ENCODE measurements at places on chromosomes 1 and 21.

GRCh38 chr1:220917101-220917500, 37.9 kb downstream of the HLX start:
- DNase-seq: no peak

GRCh38 chr1:93827128-93827527, 51.9 kb downstream of the DNTTIP2 start:
- no peak for DNase-seq

DNA sequence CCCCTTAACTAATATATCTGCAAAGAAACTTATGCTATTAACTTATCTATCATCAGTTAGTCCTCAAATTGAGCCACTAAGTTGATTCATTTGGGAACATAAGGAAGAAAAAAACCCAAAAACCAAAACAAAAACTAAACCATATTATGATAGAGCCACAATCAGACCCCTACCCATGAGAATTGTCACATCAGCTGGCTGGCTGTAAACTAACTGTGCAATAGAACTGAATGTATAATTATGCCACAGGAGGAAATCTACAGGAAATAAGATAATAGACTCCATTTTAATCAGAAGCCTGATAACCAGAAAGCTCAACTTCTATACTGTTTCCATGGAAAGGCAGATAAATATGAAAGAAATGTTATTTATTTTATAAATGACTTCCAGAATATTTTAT, 110.0 kb downstream of the RGL1 start:
- DNase-seq: no peak

DNA sequence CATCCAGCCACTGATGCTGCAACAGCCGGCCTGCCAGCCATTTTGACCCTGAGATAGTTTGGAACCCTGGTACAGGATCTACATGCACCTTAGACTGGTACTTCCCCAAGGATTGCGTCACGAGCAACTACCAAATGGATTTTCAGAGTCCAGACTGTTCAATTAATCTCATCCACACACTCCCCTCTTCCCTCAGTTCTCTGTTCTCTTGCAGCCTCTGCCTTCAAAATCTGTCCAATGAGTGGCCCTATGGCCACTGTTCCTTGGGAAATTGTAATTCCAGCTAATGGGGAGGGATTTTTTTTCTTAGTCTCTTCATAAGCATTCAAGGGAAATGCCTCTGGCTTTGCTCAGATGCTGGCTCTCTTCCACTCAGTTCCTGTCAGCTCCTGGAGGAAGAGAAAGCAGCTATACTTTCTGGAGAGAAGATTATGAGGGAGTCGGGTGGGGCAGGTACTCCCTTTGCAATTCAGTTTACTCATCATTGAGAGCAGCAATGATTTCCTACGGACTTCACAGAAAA, 19.8 kb upstream of the UAP1 start:
- no peak for DNase-seq

GRCh38 chr1:4212796-4213195, 312.7 kb upstream of the C1orf174 start:
- no peak for DNase-seq

DNA sequence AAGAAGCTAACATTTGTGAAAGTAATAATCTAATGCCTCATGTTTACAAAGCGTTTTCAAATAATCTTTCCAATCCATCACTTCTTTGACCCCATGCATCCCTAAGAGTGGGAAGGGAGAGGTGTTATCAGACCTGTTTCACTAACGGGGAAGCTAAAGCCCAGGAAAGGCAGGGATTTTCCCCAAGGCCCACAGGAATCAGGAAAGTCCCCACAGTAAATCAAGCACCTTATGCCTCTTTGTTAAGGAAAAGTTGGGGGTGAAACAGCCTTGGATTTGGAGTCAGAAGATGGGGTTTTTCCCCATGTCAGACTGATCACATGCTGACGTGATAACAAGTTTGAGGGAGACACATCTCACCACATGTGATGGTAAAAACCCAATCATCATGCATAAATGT, 20.0 kb upstream of the ANGPTL7 start:
- no peak for DNase-seq

DNA sequence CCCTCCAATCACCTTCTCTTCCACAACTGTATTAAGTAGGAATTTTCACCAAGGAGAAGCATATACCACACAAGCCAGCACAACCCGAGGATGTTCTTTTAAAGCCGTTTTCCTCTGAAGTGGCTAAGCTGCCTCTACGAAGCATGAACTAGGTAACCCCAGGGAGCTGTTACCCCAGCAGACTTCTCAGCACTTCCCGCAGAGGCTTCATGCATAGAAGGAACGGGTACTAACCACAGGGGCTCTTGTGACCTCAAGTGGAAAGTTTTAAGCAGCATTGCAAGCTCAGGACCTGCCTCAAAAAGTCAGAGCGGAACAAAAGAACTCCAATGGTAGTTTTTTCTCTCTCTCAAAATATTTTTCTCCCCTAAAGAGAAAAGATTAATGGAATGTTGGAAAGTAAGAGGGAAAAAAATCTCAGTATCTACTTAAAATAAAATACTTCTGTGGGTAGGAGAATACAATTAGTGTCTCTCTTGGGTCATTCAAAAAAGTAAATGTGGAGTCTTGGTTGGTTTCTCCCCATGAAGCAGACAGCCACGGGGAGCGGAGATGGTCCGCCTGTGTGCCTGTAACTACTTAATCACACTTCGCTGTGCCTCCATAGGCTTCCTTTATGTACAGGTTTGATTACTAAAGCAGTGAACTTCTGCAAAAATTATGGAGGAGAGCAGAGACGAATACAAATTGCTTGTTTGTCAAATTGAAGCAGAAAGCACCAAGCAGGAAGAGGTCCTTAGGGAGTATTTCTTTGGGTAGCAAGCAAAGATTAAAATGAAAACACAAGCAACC, 40.9 kb downstream of the STX6 start:
- DNase-seq: peak; percentile 13

DNA sequence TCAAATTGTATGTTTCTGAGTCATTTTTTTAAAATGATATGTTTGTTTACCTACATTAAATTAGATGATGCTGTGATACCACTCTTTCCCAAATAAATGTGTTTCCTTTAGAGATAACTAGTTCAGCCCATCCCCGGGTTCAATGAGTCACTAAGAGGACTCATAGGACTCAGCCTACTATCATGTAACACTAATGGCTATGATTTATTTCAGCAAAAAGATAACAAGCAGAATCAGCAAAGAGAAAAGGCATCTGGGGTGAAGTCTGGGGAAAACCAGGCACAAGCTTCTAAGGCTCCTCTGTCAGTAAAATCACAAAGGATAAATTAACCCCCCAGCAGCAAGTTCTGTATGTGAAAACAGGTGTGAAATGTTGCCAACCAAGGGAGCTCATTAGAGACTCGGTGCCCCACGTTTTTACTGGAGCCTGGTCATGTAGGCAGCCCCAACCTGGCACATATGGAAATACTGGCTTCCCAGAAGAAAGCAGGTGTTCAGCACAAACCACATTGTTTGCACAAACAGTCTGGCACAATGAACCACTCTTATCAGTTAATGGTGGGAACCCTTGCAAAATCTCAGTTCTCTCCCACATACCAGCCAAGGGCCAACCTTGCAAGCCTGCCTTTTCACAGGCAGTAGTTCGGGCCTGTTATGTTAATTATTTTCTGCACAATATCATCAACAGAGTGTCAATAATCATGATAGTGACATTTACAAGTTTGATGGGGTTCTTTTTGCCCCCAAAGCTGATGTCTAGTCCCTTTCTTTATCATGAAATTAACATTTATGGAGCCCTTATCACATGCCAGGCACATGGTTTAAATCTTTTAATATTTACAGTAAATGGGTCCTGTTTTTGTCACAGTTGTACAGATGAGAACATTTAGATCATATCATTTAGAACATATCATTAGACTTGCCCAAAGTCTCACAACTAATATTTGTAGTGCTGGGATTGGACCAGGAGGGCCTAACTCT, 23.1 kb upstream of the CNN3 start:
- DNase-seq: peak; percentile 83

DNA sequence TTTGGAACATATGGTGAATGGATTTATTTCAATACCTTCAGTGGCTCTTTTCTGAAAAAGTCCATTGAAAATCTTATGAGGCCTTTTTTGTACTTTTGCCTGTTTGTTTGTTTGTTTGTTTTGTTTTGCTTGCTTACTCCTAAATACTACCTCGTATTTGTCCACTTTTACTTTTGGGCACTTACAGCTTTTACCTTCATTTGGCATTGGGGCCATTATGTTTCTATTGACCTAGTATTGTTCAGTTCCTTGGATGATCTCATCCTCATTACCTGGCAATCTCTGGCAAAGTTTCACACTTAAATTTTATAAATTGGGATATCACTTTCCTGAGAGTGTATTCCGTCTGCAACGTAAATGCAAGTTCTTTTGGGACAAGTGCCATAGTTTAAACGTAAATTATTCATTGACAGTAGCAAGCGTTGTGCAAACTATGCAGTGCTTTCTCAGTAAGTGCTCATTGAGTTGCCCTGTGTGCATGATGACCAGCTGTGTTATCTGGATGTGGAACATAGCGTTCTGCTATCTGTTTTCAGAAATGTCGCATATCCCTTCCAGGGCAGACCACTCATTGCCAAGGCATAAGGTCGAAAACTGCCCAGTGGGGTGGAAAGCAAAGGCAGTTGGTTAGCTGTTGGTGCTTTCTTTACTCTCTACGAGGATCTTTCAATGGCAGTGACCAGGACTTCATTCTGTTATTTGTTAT, 51.1 kb downstream of the LRRC8D start:
- DNase-seq: no peak

- DNase-seq: no peak
Measured at GRCh38 chr1:183918589-183918988, 113.7 kb downstream of the RGL1 start.

DNA sequence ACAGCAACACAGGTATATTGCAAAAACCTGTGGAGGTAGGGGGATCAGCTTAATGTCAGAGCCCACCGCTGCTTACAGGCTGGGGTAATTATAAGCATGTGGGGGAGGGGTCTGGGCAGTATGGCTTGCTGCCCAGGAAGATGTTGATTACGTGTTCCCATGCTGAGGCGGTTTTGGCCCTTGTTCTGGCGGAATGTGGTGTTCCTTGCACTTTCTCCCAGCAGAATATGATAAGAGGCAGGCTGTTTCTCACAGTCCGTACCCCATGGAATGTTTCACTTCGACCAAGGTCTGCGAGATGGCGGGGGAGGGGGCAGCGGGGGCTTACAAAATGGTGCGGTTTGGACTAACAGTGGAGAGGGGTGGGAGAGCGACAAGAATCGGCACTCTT, 9.8 kb upstream of the HPCAL4 start:
- DNase-seq: peak; percentile 99

DNA sequence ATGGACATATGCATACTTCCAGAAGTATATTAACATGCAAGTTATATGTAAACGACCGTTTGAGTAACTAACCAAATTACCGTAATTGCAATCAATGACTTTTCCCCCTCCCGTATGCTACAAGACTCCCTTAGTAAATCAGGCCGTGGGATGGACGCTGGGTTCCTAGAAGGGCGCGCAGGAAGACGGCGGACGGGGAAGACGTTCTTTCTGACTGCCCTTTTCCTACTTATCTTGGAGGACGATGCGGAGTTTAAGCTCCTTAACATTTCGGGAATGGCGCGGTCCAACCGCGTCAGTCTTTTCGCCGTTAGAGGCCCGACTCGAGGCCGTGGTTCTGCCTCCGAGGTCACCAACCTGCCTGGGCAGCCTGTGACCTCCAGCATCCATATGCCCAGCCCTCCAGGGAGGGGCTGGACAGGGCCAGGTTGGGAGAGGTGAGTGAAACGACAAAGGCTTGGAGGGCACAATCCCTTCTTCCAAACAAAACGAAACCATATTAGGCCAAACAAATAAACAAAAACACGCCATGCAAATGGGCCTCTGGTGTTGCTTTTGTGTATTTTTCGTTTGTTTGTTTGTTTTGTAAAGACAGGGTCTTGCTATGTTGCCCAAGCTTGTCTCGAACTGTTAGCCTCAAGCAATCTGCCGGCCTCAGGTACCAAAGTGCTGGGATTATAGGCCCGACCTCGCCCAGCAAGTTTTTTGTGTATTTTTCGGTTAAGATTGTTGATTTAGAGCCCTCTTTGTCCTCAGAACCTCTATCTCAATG, 873 bp upstream of the PI4KB start:
- DNase-seq: peak; percentile 57

GRCh38 chr21:16125274-16125673, 395.5 kb downstream of the USP25 start:
- no peak for DNase-seq

DNA sequence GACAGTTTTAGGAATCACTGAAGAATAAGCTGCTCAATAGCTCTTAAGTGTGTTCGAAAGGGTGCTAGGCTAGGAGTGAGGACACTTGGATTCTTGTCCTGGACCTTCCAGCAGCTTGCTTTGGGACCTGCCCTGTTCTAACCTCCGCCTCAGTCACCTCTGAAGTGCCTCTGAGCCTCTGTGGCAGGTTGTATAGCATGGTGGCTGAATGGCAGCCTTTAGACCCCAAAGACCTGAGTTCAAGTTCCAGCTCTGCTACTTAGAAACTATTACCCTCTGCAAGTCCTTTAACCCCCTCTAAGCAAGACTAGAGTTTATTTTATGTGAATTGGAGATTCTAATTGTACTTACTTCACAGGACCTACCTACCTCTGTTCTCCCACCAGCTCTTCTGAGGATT, 81.5 kb downstream of the RRAGC start:
- DNase-seq: no peak

GRCh38 chr1:19835578-19835977, 20.5 kb upstream of the RNF186 start:
- DNase-seq: no peak

GRCh38 chr1:15849775-15850324, 2.3 kb downstream of the SPEN start:
- DNase-seq: peak; percentile 69

GRCh38 chr1:199184180-199184579, 545.3 kb downstream of the PTPRC start:
- no peak for DNase-seq

- DNase-seq: no peak
Measured at GRCh38 chr1:154943649-154944400, 7.3 kb upstream of the PMVK start.

GRCh38 chr1:39969048-39969447, 14.1 kb downstream of the MFSD2A start:
- no peak for DNase-seq
